ENCODE measurements at places on chromosomes 1 and 21.

GRCh38 chr21:44514218-44514520 is 25.8 kb downstream of the KRTAP10-1 start:
- DNase-seq: no peak

DNA sequence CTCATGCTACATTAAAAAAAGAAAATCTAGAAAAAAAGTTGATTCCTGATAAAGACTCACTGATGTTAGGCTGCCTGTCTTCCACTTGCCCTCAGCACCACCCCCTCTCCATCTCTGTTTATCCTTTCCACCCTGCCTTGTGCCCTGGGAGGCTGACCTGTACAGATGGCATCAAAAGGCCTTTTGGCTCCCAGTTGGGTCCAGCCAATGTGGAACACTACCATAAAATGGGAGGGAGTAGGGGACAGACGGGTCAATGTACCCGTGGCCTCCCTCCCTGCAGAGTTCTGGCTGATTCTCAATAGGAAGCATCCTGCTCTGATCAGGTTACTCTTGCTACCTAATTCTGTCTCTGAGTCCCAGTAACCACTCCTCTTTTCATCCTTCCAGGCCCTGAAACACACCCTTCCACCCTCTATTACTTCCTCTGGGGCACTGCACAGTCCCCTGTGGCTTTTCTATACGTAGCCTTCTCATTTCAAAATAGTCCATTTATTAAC is 300.0 kb downstream of the HHIPL2 start:
- no peak for DNase-seq

DNA sequence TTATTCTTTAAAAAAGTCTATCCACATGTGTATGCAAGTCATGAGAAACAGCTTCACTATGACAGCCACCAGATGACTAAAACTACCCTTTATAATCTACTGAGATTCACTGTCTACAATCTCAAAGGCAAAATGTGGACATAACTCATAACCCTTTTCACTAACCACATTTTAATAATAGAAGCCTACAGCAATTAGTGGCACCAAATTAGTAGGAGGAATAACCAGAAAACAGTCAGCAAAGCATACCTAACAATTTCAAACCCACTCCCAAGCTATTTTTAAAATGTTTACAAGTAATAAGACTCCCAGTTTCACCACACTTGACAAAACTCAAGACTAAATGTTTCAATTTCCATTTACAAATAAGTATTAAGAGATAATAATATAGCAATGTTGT is 442.9 kb downstream of the PTPRC start:
- no peak for DNase-seq

DNA sequence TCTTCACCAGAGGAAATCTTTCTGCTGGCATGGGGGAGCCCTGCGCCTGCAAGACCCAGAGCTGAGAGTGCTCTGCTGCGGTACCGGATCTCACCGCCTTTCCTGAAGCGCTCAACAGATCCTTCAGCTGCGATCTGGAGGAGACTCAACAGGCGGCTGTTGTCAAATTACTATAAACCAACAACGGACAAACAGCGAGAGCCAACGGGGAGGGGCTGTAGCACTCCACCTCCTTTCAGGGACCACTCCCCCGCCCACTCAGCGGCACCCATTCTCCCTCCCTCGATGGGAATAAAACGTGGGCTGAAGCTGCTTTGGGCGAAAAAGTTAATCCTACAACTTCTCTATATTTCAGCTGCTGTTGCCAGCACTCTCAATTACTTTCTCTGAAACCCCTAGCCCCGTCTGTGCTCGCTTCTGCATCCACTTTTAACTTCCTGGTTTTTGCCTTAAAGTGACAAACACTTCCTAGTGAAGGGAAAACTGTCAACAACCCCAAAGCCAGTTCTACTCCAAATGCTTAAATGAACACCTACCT is at the start of gene FMO5:
FMO5 (minus strand) TSS at position 147 of the 538 bp plus-strand sequence. CDS start 310 bp downstream, outside the sequence.
- DNase-seq: no peak

DNA sequence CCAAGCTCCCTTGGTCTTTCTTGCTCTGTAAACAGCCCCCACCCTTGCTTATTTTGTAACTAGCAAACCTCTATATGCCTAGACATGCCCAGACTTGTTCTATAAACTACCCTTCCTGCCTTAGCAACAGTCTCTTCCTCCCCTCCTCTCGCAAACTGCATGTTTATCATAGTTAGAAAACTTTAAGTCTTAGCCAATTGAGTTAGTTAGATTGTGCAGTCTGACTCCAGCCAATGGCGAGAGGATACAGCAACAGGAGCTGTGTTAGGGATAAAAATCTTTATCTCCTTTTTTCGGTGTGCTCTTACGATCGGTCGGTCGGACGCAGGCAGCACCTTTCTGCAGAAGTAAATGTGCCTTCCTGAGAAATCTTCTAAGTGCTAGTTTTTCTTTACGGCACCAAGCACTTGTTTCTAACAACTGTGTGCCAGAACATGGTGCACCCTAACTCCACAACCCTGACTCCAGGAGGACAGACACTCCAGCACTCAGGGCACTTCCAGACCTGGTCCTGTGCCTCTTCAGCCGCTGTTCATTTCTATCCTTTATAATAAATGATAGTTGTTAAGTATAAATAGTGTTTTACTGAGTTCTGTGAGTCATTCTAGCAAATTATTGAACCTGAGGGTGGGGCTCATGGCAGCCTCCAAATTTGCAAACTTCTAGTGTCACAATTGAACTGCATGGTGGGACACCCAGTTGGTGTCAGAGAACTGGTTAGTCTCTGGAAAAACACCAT is 25.7 kb upstream of the GNG4 start:
- no peak for DNase-seq

- no peak for DNase-seq
Measured at GRCh38 chr1:112506306-112506705, 2.5 kb upstream of the WNT2B start.

GRCh38 chr1:231335663-231336602 is 1.7 kb downstream of the EXOC8 start:
- DNase-seq: no peak

DNA sequence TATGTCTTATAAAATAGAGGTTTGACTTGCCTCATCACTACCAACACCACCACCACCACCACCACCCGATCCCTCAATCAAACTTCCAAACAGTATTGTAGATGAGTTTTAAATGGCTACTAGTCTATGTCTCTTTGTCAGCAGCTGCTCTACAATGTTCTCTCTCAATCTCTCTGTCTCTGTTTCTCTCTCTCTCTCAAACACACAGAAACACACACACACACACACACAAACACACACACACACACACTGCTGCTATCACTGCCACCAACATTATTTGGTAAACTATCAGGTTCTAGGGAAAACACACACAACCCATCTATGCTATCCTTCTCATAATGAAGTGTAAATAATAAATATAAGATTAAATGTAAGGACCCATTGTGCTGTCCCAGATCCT is 2.4 kb downstream of the TNFSF4 start:
- DNase-seq: no peak

DNA sequence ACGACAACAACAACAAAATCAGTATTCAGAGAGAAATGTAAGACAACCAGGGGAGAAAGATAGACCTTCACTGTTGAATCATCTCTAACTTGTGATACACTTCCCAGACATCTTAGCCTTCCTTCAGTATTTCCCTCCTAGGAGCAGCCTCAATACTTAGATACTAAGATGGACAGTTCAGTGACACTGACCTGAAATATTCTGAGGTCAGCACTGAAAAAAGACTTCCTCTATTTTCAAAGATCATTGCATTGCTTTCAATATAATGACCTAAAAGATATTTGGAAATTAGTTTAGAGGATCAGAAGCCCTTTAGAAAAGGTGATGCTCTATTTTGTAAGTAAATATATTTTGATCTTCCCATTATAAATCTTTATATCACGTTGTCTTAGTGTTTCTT is 101.0 kb downstream of the MRPL39 start:
- no peak for DNase-seq

DNA sequence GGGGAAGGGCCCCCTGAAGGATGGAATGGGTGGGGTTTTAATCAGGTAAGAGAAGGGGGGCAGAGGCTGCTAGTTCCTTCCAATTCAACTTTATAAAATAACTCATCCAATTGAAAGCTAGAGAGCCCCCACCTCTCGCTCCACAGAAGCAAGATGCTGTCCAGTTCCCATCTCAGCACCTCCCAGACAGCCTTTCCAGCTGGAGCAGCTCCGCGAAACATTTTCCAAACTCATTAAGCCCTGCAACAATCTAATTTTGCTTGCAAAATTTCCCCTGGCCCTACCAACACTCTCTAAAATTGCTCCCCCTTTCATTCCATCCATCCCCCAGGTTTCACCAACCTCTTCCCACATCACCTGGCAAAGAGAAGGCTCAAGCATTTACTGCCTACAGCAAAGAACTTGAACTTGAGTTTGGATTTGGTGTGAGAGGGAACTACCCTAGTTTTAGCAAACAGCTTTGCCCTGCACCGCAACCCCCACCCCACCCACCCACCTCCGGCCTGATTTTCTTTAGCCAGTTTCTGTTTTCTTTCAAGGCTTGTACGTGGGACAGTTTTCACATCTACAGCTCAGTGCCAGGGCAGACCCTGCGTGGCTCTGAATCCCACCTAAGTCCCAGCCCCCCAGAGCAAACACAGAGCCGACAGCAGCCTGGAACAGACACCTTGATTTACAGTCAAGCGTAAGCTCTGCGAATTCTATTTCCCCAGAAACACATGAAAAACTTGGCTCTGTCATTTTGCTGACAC is 46.7 kb downstream of the SYF2 start:
- no peak for DNase-seq

GRCh38 chr1:214319938-214320337 is 39.0 kb downstream of the SMYD2 start:
- no peak for DNase-seq

DNA sequence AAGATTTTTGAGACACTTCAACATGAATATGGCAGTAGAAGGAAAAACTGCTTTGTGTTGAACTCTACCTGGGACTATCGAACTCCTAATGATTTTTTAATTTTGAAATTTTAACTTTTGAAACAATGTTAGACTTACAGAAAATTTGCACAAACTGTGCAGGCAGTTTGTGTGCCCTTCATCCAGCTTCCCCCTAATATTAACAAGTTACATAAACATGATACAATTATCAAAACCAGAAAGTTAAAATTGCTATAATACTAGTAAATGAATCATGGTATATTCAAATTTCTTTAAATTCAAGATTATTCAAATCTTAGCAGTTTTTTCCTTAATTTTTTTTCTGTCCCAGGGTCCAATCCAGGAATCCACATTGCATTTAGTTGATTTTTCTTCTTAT is 278.9 kb downstream of the ADGRL2 start:
- DNase-seq: no peak

DNA sequence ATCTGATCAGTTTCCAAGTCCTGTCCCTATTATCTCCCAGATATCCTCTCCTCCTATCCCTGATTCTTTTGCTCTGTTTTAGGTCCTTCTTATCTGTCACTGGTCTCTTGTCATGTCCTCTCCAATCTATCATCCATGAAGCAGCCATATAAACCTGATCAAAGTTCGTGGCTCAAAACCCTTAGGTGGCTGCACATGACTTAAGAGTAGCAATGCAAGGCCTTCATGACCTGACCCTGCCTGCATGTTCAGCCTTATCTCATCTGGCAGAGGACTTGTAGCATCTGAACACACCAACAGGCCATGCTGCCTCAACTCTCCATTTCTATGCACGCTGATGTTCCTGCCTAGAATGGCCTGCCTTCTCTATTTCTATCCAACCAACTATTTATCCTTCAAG is 65.2 kb downstream of the NOS1AP start:
- DNase-seq: no peak

GRCh38 chr1:25173809-25174340 is 58.4 kb downstream of the SYF2 start:
- DNase-seq: no peak

- no peak for DNase-seq
Measured at GRCh38 chr1:54610601-54611580, 12.4 kb downstream of the FAM151A start.

- no peak for DNase-seq
Measured at GRCh38 chr1:229383961-229384360, 41.1 kb upstream of the CCSAP start.

- DNase-seq: no peak
Measured at GRCh38 chr1:88341447-88341846, 342.6 kb upstream of the PKN2 start.

DNA sequence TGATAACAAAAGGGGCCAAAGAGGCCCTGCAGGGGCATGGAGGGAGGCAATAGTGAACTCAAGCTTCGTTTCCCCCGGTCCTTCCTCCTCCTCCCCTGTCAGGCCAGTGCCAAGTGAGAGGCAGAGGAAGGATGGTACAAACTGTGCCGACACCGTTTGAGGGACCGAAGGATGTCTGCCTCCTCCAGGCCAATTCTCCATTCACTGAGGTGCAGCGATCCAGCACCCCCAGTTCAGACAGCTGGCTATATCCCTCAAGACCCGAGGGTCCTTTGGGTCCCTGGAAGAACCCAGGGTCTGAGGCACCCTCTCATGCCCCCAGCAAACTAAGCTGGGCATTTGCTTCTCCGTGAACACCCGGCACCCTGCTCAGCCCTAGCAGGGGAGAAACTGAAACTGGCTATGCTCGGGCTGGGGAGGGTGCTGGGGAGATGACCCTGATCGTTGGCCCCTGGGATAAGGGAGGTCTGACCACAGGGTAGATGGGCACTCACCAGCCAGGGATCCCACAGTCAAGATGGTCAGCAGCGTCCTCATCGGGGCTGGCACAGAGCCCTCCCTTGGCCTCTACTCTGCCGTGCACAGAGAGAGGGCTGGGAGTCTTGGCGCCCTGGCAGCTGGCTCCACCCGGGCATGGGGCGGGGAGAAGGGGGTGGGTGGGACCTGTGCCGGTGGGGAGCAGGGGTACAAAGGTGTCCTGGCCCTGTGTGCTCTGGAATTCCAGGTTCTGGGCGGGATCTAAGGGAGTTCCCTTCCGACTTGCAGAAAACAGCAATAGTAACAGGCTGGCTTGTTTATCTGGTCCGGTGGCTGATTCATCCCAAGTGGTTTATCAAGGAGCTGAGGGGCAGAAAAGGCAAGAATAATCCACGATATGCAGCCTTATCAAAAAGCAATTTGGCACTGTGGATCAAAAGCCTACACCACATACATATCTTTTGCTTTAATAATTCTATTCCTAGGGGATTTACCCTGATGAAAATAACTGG is at the start of gene IL22RA1:
IL22RA1 (minus strand) TSS at position 595 of the 989 bp plus-strand sequence; CDS start at position 537, 58 bp downstream.
- DNase-seq: no peak

- DNase-seq: no peak
Measured at GRCh38 chr1:68448365-68448764, 1.4 kb downstream of the RPE65 start.

DNA sequence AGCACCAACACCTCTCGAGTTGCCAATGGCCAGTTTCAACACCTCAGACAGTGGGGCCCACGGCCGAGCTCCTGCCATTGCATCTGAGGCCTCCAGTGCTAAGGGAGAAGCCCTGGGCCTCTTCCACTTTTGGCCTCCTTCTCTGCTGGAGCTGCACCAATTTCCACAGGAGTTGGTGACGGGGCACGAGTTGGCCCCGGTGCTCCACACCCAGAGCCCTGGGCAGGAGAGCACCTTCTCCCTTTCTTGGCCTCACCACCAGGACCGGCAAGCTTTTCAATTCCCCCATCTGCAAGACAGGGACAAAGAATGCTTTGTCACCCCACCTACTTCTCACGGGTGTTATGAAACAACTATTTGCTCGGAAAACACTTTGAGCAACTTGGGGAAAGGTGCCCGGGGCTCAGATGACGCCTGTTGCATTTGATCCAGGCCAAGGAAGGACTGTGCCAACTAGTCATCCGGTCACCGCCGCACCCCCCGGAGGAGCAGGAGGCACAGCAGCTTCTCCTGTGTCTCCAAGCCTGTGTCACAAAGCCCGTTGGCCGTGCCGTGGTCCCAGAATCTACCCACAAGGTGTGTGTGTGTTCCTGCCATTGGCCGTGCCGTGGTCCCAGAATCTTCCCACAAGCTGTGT is 55.2 kb downstream of the TOMM20 start:
- no peak for DNase-seq

All from NCI-H2081 treated with DMSO at 0.1 percent for 48 hours (cell line).